ENCODE measurements at places on chromosomes 7 and 10. TPM values are rescaled to one million over a fixed set of nuclear protein-coding genes. Genes with fewer than 3 reads are reported as not detected.

DNA sequence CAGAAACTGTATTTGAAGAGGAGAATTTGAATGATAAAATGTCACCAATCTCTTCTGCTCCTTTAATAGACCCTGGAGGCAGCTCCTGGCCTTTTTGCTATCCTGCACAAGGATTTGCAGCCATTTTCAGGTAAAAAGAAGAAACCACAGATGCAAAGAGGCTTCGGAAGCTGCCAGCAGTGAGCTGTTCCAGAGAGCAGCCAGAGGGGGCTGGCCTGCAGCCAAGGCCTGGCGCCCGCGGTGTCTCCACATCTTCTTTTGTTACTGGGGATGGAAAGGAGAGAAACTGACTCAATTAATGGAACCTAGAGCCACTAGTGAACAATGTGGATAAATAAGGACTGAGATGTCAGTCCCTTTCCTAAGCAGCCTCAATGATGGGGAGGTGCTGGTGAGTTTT lies 23.9 kb upstream of the GPR26 start:
- DNase-seq: no peak

DNA sequence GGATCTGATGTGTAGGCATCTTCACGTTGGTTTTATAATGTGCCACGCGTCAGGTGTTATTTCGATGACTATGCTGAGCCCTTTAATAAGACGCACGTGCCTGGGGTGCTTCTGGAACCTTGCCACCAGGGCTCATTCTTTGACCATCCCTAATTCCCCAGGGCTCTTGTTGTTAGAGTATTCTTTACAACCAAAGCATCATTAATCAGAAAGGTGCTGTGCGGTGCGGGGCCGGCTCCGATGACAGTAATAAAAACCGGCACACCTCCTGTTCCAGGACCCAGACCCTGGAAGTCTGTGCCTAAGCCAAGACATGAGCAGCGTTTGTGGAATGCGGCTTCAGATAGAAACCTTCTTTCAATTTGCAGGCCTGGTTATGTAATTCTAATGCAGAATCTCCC lies 58.4 kb downstream of the MGMT start:
- peak; percentile 27 for DNase-seq

- DNase-seq: peak; percentile 88
Measured at GRCh38 chr10:22816298-22816653, 101.9 kb upstream of the PIP4K2A start.

AMPH gene
- 0.19 TPM for total RNA-seq

CYP17A1 gene
- not detected for total RNA-seq

MBL2 gene
- total RNA-seq: not detected

SFTPA2 gene
- not detected for total RNA-seq
